ENCODE measurements at places on chromosomes 16 and 17.

GRCh38 chr16:81464279-81464678 is 19.7 kb downstream of the CMIP start:
- DNase-seq = no peak

GRCh38 chr16:80084163-80084562 is 456.6 kb upstream of the DYNLRB2 start:
- DNase-seq = no peak

DNA sequence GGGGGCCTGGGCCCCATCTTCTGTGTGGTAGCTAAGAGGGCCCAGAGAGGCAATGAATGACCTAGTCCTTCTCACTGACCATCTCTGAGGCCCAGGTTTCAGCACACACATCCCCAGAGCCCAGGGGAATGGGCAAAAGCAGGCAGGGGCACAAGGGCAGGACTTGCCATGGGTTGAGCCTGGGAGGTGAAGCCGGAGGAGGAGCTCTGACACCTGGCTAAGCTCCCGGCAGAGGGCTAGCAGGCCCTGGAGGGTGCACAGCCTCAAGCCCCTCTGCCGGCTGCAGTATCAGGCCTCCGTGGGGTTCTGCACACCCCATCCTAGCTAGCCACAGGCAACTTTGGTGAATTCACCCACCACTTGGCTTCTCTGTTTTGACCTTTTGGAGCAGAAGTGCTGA is 5.3 kb downstream of the SRCIN1 start:
- DNase-seq = no peak

DNA sequence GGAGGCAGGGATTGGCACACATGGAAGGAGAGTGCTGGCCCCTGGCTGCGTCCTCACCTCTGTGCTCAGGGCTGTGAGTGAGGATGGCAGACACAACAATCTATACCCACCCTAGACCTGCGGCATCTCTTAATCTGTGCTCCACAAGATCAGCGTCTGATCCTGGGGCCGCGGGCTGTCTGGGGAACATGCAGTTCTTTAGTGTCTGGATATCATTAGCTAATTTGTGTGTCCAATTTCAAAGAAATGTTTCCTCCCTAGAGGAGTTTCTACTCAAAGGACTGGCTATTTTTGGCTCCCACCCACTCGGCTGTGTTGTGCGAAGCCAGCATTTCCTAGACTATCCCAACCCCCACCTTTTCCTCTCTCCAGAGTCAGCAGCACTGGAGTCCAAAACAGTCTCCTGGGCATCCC is 93.8 kb downstream of the GRIN2A start:
- no peak for DNase-seq

DNA sequence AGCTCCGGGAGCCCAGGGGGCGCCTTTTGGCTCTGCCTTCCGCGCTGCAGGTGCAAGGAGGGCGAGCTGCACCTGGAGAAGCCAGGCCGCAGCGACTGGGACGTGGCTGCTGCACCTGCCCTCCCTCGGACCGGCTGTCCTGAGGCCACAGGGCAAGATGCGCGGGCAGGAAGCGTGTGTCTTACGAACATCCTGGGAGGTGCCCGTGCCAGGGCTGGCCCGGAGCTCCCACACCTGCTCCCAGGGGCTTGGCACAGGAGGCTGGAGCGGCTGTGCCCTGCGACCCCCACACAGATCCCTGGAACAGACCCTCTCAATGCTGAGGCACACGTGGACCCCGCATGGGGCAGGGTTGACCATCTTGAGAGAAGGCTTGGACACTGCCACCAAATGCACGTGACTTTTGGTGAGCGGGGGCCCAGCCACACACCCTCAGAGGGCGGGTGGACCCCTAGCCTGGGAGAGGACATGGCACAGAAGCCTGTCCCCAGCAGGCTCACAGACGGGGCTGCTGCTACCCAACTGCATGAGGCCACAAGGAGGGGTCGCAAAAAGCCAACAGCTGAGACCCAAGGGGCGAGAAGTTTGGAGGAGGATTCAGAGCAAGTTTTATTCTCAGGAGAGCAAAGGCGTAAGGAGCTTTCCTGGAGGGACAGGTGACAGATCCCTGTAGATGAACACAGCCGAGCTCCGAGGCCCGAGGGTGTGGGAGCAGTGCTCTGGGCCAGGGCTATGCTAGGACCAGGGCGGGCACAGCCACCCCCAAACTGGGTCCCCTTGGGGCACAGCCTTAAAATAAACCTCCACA is 11.4 kb downstream of the NDUFAF8 start:
- no peak for DNase-seq

GRCh38 chr16:54347961-54348360 is 61.4 kb upstream of the IRX3 start:
- DNase-seq = no peak

DNA sequence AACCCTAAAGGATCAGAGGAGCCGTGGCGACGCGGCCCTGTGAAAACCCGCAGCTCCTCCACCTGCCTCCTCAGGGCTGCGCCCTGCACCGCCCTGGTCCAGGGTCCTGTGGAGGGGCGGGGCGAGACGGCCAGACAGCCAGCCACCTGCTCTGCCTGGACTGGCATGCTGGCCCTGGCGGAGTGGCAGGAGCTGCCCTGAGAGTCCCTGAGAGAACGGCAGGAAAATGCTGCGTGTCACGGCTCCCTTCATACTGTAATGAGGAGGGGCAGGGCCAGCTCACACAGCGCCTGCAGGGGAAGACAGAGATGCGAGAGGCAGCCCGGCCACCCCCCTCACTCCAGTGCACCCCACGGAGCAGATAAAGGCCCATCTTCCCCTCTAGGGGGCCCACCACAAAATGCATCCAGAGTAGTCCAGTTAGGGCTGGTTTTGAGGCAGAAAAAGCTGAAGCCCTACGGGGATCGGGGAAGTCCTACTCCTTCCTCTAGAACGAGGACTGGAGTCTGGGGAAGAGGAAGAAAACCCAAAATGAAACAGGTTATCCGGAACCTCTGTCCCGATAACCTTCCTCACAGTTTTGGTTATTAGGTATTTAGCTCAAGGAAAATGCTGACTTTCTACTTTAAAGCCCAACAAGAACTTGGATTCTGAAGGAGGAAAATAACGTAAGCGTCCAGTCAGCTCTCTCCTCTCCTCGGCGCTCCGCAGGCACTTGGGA is 97.6 kb upstream of the DNAH17 start:
- no peak for DNase-seq

DNA sequence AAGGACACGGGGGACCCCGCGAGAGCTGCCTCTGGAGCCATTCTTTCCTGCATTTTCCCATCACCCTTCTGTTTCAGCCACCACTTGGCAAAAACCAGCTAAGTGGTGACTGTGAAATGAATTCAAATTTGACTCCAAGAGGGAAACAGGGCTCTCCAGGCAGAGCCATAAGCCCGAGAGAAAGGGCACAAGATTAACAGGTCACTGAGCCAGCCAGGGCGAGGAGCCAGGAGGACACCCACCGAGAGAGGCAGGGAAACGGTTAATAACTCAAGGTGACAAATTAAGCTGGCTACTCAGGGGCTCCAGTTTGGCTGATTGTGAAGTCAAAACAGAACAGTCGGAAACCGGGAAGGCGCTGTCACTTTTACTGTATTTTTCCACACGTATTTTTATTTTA is 67.8 kb upstream of the SOX9 start:
- no peak for DNase-seq

- no peak for DNase-seq
Observed at GRCh38 chr16:87192452-87193073, 124.6 kb downstream of the C16orf95 start.

- DNase-seq = no peak
Observed at GRCh38 chr17:72381597-72382397, 261.0 kb downstream of the SOX9 start.

DNA sequence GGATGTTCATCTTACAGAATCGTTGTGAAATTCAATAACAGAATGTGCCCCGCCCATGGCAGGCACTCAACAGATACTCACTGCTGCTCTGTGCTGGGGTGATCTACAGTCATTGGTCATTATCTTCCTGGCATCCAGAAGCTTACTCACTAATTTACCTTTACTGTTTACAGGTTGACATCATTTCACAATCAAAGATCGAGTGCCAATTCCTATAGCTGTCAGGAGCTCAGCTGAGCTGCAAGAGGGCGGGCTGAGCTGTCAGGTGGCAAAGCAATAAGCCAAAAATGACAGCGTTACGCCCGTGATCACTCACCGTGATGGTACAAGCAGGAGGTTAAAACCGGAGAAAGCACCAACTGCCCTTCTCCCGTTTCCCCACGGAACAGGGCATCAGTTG is 51.2 kb downstream of the LITAF start:
- no peak for DNase-seq

GRCh38 chr16:10638101-10638500 is 56.6 kb downstream of the TEKT5 start:
- no peak for DNase-seq

DNA sequence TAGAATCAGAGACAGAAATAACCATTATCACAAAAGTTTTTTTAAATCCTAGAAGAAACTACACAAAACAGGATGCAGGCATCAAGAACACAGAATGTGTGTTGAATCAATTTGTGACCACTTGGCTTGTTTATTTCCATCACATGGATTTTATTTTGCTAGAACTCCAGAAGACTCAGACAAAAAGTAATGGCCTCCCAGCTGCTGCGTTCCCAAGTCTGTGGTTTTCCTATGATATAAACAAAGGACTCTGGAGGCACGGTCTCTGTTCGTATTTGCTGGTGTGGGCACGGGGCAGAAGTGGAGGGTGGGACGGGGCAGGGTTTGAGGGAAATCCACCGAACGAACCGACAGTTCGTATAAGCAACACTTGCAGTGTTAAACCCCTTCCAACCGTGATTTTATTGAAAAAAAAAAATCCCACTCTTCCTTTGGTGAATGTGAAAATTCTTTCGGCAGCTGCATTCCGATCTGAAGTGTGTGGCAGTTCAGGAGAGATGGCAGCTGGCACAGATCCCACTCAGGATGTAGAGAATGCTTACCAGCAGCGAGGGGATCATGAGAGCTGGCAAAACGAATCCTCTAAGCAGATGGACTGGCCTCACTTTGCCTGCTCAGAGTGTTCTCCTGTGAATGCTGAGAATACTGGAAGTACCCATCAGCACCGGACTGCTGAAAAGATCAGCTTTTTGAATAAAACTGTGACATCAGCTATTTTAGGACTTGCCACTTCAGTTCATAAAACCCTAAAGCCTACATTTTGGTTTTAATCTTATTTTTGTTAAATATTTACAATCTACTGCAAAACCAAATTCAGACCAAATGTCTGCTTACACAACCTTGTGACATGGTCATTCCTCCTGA is 165.2 kb downstream of the VPS53 start:
- no peak for DNase-seq

DNA sequence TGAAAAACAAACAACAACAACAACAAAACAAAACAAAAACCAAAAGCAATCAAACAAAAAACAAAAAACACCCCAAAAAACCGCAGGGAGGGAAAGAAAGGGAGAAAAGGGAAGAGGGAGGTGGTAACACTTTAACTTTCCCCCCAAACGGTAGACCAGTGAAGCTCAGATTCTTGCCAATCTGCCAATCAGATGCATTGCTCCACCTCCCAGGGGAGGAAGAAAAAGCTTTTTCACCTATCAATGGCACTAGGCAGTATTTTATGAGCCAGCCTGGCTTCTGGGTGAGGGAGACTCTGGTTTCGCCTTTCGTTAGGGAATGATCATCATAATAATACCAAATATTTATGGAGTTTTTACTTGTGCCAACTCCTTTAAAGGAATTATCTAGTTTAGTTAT is 94.1 kb downstream of the GPR139 start:
- no peak for DNase-seq

DNA sequence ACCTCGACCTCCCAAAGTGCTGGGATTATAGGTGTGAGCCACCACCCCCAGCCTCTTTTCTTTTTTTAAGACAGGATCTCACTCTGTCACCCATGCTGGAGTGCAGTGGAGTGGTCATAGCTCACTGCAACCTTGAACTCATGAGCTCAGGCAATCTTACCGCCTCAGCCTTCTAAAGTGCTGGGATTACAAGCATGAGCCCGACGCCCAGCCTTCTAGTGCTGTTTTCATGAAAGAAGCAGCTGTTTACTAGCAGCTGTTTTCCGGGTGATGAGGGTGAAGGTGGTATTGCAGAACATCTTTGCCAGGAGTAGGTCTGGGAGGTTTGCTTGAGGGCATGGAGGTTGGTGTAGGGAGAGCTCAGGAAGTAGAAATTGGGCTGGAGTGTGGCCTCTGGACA is 2.0 kb downstream of the ADCY7 start:
- DNase-seq = no peak

DNA sequence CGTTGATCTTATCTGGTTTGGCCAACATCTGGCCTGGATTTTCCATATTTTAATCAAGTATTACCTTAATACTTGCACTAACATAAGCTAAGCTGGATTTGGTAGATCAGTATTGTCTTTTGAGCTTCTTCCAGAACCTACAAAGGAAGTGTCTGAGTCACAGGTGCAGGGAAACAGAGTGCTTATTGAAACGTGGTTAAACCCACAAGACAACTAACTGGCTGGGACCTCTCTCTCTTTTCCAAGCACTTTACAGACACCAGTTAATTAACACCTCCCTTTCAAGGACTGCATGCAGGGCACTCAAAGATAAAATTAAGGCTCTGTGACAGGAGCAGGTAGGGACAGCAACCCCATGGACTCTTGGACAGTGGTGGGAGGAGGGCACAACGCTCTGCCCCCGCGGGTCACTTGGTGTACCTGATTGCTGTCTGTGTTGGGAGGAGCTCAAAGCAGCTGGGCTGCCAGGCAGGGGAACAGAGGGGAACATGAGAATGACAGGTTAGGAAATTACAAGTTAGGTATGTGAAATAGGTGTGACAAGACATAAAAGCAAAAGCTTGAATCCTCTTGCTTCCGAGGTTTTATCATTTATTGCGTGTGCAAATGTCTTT is 133.7 kb upstream of the MON1B start:
- no peak for DNase-seq

DNA sequence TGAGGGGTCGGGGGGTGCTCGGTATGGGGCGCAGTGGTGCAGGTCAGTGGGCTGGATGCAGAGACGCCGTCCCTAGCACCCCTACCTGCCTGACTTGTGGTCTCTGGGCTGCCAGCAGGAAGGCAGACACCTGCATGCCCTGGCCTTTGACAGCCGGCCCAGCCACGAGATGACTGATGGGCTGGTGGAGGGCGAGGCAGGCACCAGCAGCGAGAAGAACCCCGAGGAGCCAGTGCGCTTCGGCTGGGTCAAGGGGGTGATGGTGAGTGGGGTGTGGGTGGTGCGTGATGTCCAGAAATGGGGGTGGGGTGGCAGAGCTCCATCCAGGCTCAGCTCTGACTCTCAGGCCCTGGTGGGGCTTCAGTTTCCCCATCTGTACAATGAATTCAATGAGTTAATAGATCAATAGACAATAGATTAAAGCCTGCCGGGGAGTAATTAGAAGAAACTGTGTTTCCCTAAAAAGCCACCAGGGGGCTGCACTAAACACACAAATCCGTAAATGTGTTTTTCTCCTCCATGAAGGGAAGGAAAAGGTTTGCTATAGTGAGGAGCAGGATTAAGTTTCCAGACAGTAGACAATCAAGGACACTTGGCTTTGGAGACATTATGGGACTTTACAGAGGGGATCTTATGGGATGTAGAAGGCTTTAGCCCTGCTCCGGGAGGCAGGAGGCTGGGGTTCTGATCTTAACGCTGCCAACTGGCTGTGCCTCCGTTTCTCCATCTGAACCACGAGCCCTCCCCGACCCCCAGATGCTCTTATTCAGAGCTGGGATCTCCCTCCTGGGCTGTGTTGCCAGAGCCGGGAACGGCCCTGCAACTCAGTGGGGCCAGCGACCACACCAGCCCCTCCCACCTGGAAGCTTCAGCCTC is 2.2 kb downstream of the SLC12A3 start:
- DNase-seq = peak; percentile 61

Data from neuronal stem cell (in vitro differentiated cells).